Activated T-helper 1 cell treated with anti-CD3 and anti-CD28 coated beads, Interleukin-2, amount 50 U/mL, for 16 hours (primary cell): ENCODE measurements at places on chromosomes 4 and X.

DNA sequence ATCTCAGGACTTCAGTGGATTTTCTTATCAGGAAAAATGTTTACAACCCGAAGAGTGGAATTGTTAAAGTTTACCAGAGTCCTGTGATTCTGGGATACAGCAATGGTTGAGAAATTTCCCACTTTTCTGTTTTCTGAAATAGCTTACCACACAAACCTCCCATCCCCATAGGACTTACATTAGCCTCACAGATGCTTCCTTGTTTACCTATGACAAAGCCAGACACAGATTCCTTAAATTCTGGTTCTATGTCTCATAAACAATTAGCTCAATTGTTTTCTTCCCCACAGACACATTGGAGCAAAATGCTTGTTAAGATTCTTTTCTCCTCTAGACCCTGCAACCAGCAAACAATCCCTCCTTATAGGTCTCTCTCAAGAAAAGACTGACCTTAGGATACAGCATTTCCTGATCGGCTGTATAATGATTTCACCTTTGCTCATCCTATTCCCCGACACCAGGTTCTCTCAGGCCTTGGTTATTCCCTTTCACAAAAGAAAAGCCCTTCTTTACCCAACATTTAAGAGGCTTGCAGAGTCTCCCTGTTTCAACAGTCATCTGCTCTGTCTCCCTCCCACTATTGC, 886.2 kb downstream of the ARAP2 start:
- no peak for DNase-seq

GRCh38 chr4:44319129-44319528, 129.5 kb downstream of the KCTD8 start:
- DNase-seq = no peak

DNA sequence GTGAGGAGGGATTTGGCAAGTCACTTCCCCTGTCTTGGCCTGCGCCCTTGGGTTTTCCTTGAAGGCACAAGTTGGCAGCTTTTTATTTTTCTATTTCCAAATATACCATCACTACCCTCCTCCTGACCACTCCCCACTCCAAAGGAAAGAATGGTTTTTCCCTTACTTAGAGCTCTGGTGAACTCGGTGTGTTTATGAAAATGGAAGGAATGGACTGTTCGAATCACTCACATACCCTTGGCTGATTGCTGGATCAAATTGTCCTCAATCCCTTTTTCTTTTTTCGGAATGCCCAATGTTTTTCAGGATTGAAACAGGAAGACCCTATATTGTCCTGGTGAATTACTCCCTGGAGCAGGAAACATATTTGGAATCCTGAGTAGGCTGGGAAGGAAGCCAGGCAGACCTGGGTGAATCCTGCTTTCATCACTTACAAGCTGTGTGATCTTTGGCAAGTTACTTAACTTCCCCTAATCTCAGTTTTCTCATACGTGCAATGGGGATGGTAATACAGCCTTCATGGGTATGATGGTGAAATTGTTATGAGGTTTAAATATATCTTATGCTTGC, 70.7 kb downstream of the RTL5 start:
- no peak for DNase-seq

GRCh38 chr4:111854494-111855087, 290.7 kb upstream of the FAM241A start:
- DNase-seq = no peak

DNA sequence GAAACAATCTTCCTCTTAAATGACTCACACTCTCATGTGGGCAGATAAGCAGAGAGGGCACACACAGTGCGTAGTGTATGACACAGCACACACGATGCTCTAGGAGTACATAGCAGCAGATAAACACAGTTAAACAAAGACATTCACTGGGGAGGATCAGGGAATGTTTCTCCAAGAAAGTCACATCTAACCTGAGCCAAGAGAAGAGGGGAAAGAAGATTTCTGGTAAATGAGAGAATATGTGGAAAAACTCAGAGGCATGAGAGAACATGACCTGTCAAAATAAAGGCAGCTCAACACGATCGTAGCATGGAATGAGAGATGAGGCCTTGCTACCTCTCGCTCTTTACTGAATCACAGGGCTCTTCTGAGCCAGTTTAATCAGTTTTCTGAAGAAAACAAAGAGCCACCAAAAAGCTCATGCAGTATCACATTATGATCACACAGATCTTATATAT, 251.0 kb downstream of the ANK2 start:
- no peak for DNase-seq

DNA sequence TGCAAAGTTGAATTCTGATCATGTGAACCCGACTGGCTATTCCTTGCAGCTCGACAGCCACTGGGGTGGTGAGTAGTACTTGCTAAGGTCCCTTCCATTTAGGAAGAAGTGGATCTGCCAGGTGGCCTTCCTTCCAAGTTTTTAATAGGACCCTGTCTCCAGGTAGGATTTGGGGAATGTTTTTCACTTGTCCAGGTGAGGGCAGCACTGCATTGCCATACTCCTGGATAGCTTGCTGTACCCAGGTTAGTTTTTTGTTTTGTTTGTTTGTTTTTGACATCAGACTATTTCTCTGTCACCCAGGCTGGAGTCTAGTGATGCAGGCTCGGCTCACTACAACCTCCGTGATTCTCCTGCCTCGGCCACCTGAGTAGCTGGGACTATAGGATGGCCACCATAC, 29.8 kb downstream of the SAGE1 start:
- no peak for DNase-seq

DNA sequence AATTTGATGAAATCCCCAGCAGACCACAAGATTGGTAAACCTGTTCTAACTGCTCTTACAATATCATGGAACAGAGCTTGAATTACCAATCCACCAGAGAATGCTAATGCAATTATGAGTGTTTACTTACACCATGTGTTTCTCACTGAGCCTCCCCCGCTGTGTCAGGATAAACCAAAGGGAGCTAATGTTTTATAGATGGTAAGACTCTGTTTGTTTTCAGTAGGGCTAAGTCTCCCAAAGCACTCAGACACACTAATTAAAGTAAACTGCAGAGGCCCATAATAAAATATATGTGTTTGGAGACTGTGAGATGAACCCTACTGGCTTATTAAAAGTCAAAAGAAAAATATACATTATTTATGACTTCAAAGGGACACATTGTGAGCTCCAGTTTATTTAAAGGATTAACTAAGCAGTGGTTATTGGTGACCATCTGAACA, 261.7 kb upstream of the FAM241A start:
- no peak for DNase-seq

DNA sequence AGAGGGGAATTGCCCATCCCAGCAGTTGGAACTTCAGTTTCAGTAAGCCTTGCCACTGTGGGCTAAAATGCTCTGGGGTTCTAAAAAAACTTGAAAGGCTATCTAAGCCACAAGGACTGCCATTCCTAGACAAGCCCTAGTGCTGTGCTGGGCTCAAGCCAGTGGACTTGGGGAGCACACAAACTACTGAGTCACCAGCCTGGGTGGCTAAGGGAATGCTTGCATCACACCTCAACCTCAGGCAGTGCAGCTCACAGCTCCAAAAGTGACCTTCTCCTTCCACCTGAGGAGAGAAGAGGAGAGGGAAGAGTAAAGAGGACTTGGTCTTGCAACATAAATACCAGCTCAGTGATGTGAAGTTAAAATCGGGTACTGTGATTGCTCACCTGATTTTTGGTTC, 116.7 kb upstream of the GLRA2 start:
- no peak for DNase-seq

DNA sequence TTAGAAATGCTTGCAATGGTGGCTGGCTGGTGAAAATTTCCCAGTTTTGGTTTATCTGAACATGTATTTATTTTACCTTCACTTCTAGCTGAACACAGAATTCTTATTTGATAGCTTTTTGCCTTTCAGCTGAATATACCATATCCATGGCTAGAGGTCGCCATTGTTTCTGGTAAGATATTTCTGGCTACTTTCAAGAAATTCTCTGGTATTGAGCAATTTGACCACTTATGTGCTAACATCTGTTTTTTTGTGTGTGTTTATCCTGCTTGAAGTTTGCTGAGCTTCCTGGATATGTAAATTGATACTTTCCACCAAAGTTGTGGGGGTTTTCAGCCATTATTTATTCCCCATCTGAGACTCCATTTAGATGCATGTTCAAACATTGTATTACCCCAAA, 75.4 kb downstream of the FBXW7 start:
- DNase-seq = no peak

GRCh38 chr4:76301775-76302162, 4.8 kb upstream of the STBD1 start:
- no peak for DNase-seq

- DNase-seq = no peak
Measured at GRCh38 chr4:30245140-30245539, 475.0 kb upstream of the PCDH7 start.

GRCh38 chrX:67596839-67597790, 53.3 kb downstream of the AR start:
- DNase-seq = no peak

- no peak for DNase-seq
Measured at GRCh38 chrX:9280831-9281230, 184.0 kb upstream of the TBL1X start.

DNA sequence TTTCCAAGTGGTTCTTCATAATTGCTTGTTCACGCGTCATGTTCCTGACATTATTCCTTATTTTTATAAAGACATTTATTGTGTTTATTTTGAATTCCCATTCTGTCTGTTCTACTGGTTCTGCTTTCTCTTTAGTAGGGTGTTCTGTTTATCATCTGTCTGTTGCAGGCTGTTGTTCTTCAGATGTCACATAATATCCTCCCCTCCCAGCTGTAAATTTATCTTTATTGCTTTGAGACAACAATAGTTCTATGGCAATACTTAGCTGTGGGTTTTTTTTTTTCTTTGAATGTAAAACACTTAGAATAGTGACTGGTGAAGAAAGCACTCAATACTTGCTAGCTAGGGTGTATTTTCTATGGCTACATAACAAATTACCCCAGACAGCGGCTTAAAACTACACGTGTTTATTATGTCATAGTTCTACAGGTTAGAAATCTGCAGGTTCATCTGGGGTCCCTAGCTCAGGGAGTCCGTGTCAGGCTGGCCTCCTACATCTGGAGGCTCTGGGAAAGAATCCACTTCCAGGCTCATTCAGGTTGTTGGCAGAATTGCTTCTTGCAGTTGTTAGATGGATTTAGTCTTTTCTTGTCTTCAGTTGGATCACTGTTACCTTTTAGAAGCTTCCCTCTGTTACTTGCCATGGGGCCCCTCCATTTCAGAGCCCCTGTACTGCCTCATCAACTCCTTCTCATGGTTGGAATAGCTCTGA, 63.4 kb upstream of the ENPEP start:
- no peak for DNase-seq

DNA sequence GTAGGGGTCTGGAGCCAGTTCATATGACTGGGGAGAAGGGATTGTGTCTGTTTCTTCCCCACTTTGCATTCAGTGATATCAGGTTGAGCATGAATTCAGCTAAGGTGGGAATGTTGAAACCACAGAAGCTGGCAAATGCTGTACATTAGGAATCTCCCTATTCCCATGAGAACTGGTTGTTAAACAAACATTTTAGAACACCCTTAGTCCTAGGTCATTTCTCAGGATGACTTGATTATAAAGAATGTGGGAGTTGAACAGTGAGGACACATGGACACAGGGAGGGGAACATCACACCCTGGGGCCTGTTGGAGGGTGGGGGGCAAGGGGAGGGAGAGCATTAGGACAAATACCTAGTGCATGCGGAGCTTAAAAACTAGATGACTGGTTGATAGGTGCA, 62.6 kb upstream of the LIMCH1 start:
- DNase-seq = no peak

GRCh38 chr4:24104158-24104565, 214.3 kb upstream of the PPARGC1A start:
- DNase-seq = no peak

DNA sequence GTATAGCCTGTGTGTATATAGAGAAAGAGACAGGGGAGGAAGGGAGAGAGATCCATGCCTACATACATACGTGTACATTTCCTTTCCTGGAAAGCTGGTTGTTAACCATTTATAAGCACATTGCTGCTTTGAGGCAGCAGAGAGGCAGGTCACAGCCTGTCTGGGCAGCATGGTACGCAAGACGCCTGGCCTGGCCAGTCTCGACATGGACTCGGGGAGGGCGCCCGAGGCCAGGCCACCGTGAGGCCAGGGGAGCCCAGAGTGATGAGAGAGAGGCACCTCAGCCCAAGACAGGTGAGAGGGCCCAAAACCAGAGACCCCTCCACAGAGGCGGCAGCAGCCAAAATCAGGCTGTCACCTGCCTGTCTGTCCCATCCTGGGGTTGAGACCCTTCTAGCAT, 3.9 kb downstream of the TREX2 start:
- DNase-seq = no peak

DNA sequence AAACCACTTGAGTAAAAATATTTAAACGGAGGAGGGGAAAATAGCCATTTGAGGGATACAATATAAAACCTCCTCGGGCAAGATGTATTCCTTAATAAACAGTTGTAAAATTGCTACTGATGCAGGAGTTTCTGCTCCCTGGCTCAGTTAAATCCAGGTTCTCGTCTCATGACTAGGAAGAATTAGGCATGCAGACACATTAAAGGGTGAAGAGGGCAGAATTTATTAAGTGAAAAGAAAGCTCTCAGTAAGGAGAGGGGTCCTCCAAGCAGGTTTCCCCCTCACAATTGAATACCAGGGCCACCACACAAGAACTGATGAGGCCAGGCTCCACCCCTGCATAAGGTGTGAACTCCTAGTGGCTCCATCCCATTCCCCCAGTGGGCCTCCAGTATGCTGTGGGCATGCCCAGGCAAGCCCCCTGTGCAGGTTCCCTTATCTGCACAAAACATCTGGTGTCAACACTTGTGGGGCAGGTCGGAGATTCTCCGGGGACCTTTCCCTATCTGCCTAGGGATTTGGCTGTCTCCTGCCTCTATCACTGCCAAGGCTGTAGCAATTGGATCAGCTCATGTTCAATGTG, 80.4 kb downstream of the HS6ST2 start:
- no peak for DNase-seq

GRCh38 chr4:53228036-53228435, 137.8 kb downstream of the SCFD2 start:
- no peak for DNase-seq

DNA sequence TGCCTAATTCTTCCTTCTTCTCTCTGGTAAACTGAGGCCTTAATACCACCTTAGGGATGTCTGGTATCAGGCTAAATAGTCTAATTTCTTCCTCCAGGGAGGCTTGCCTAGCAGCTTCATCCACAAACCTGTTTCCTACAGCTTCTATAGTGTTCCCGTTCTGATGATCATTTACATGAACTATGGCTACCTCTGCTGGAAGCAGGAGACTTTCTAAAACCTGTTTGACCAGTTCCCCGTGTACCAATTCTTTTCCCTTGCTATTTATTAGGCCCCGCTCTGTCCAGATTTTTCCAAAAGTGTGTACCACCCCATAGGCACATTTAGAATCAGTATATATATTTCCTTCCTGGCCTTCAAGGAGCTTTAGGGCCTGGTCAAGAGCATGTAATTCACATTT, 5.8 kb upstream of the USP38 start:
- DNase-seq = no peak

DNA sequence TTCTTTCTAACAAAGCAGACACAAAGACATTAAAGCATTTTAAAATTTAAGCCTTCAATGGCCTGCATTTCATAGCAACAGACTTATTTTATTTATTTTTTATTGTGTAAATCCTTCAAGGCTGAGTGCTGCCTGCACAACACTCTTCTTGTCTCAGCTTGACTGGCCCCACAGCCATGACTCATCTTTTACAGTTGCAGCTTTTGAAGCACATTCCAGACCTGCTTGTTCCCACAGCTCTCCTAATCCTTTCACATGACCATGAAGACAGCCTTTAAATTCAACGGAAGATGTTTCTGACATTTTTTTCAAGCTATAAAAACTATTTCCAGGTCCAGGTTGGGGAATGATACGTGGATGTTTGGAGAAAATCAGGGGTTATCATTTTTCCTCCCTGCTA, 276.9 kb upstream of the TACR3 start:
- DNase-seq = no peak
